ENCODE measurements at places on chromosomes 1 and 21.

DNA sequence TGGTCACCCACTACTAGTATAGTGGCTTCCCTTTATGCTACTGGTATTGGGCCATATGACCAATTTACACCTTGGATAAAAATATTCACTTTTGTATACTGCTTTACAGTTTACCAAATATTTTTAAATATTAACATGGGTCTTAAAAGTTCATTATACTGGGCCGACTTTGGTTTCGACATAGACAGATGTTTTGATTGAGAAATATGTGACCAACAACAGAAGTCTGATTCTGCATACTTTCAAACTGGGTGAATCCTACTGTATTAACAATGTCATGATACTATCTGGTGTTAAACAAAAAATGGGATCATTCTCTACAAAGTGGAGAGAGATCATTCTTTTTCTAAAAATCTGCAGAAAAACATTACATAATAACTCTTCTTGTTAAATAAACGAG lies 134.8 kb downstream of the AKT3 start:
- no peak for DNase-seq

DNA sequence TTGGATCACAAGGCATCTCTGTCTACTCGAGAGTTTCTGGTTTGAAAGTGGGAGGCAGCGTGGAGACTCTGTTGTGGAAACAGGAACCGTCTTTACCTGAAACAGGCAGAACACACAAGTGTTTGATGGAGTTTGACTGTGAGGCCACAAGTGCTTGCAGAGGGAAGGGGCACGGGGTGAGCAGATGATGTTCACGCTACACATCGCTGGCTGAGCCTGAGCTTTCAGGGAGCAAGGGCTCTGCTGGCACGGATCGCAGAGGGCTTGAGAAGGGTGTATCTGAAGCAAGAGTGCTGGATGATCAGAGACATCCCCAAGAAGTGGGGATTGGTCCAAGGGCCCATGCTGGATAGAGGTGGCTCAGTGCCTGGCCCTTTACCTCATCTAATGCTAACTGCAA lies 59.3 kb downstream of the IGSF21 start:
- no peak for DNase-seq

DNA sequence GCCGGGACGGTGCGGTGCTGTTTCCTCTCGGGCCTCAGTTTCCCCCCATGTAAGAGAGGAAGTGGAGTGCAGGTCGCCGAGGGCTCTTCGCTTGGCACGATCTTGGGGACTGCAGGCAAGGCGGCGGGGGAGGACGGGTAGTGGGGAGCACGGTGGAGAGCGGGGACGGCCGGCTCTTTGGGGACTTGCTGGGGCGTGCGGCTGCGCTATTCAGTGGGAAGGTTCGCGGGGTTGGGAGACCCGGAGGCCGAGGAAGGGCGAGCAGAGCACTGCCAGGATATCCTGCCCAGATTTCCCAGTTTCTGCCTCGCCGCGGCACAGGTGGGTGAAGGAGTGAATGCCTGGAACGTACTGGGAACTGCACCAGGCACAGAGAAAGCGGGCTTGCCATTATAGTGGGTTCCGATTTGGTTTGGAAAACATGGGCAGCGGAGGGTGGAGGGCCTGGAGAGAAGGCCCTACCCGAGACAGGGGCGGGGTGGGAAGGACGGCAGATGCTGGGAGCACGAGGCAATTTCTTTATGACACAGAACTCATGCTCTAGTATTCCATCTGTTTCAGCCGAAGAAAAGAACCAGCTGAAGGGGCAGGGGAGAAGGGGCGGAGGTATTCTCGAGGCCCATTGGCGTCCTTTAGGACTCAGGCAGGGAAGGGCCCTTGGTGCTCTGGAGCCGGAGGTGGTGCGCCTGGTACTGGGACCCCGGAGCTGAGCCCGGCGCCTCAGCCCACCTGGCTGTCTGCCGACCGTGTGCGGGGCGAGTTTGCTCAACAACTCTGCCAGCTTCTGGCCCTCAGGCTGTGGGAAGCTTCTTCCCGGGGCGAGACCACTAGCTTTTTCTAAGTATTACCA lies 960 bp downstream of the PCSK9 start:
- DNase-seq, result no peak

DNA sequence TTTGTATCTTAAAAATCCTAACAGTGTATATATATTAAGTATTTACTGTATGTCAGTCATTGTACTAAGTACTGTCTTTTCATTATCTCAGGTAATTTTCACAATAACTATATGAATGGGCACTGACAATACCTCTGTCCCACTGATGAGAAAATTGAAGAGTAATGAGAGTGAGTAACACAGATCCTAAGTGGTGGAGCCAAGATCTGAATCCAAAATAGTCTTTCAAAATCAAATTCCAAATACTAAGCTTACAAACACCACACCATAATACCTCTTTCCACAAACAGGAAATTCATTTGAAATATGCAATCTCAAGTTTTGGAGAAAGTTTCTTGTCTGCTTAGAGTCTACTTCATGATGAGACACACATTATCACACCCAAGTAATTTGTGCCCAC lies 105.9 kb upstream of the EDEM3 start:
- no peak for DNase-seq

DNA sequence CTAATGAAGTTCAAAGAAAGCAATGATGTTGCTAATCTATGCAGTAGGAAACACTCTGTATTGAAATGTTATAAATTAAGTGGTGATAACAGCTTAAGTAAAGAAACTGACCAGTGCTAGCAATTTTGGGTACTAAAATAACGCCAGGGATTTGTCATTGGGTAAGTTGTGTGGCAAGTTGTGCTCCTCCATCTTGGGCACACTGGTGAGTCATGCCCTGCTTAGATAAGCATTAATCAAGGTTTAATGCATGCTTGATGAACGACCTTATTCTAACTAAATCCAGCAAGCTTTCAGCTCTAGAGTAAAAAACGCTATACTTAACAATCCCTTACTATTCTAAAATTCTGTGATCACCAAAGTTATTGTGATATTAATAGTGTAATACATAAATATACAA lies 25.2 kb downstream of the VAMP4 start:
- DNase-seq, result no peak
